Muscle of back (tissue), 13 donors: ENCODE measurements at places on chromosomes 1 and 21. TPM values are rescaled to one million over a fixed set of nuclear protein-coding genes. Genes with fewer than 3 reads are reported as not detected.

GRCh38 chr1:103218369-103218768 lies 110.0 kb upstream of the COL11A1 start:
- DNase-seq: no peak

FAM43B gene
- polyA plus RNA-seq: 0.86 TPM

BMP8A gene
- 0.38 TPM for polyA plus RNA-seq

MPZ gene
- polyA plus RNA-seq: 11.9 TPM
